Heart right ventricle (tissue), 16 donors: ENCODE measurements at places on chromosomes 3 and 15. TPM values are rescaled to one million over a fixed set of nuclear protein-coding genes. Genes with fewer than 3 reads are reported as not detected.

DNA sequence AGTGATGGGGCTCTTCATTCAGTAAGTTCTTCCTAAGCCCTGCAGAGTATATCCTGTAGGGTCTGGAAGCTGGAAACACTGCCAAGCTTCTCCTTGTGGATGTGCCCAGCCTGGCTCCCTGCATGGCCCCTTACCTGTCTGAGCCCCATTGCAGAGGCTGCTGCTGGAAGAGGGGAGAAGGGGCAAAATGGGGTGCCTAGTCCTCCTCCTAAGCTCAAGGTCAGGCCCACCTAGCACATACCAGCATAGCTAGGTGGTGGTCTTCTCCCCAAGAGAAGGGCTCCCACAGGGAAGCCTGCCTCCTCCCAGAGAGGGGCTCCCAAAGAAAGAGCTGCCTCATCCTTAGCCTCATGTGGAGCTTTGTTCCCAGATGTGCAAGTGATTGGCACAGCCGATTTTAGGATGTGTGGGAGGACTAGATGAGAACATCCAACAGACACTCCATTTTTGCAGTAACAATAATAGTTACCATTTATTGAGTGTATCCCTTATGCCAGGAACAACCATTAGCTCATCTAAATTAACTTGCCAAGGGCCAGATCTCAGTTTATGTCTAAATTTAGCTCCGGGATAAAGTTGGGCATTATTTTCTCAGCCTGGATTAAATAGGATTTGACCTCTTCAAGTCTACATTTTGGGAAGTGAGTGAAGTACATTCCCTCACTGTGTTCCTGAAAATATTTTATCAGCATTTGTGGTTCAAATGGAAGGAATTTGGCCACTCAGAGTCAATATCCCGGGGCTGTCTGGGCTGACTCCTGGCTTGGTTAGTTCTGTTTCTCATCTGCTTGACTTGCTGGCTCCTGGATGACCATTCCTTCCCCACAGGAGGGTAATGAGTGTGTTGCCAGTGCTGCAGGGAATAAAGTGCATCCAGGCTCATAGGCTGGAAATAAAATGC lies 291.1 kb upstream of the ROPN1 start:
- H3K27me3 ChIP-seq, result no peaks in the 10 kb centered on the region
- H3K4me3 ChIP-seq, result no peak overlapping the region
- H3K27ac ChIP-seq, result peak overlapping the region; percentile 19
- peaks cover 6% of the 10 kb centered on the region for H3K4me1 ChIP-seq

DNA sequence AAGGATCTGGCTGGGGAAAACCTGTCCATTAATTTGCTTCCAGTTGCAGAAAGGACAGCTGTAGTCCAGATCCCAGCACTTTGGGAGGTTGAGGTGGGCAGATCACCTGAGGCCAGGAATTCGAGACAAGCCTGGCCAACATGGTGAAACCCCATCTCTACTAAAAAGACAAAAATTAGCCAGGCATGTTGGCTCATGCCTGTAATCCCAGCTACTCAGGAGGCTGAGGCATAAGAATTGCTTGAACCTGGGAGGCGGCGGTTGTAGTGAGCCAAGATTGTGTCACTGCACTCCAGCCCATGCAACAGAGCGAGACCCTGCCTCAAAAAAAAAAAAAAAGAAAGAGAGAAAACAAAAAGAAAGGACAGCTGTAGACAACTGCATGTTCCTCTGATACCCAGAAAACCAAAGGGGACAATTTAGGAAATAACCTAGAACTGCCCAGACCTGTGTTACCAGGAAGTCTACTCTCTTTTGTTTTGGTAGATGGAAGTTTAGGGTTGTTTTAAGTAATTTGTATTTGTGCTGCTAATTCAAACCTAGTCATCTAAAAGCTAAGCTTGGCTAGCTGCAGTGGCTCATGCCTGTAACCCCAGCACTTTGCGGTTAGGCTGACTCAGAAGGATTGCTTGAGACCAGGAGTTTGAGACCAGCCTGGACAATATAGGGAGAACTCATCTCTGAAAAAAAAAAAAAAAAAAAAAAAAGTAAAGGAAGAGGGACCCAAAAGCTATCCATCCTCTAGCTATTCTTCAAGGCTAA lies 22.7 kb downstream of the EXD1 start:
- H3K27me3 ChIP-seq, result no peaks in the 10 kb centered on the region
- no peaks in the 10 kb centered on the region for H3K36me3 ChIP-seq
- no peaks in the 10 kb centered on the region for H3K4me1 ChIP-seq
- no peak overlapping the region for H3K27ac ChIP-seq
- DNase-seq, result no peak

The ZPLD1 gene
- total RNA-seq, result not detected

- no peaks in the 10 kb centered on the region for H3K27me3 ChIP-seq
- no peak for DNase-seq
- no peak overlapping the region for H3K4me3 ChIP-seq
- H3K27ac ChIP-seq, result no peak overlapping the region
These were observed 25.3 kb downstream of the CHDH start for GRCh38 chr3:53820756-53821580.

DNA sequence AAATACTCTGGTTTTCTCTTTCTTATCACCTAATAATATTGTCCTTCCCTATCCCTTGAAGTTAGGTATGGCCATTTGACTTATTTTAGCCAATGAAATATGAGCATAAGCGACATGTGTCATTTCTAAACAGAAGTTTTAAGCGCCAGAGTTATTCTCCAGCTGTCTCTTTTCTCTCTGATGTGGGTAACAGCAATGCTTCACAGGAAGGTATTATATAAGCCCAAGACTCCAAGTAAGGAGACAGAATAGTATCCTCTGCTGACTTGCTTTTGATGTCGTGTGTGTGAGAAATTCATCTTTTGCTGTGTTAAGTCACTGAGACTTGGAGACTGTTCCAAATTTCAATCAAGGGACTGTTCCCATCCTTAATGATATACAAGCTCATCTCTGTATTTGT lies 224.6 kb upstream of the NECTIN3 start:
- no peaks in the 10 kb centered on the region for H3K4me1 ChIP-seq
- H3K27me3 ChIP-seq, result no peaks in the 10 kb centered on the region
- no peak overlapping the region for H3K4me3 ChIP-seq
- H3K36me3 ChIP-seq, result no peaks in the 10 kb centered on the region
